ENCODE measurements at places on chromosomes 3 and 15.

DNA sequence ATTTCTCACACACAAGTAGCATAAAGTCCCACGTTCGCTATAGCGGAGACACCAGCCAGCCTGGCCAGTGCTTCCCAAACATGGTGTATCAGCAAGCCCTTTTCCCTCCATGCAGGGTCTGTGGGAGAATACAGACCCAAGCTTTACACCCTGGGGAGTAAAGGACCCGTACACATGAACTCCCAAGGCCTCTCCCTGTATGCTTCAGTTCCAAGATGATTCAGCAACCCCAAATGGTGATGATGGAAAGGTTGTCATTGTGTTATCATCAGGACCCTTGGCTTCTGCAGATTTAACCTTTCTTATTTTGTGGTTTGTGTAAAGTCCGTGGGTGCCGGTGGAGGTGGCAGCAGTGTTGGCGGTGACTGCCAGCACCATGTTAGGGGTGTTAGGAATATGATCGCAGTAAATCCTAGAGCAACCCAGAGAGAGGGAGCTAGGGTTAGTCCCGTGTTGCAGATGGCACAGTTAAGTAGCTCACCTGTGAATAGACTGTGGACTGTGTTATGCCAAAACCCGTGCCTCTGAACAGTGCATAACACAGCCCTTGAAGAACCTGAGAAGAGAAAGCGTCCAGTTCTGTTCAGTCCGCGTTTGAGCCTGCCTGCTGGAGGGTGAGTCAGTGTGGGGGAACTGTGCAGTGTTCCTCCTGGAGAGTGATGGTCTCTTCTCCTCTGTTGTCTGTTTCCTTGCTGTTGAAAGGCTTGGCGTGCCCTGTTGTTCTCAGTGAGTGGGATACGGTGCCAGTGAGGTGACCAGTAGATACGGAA is 174.3 kb downstream of the APBA2 start:
- no peak for DNase-seq

- no peak for DNase-seq
Observed at GRCh38 chr3:176193032-176193730, 1004.1 kb downstream of the TBL1XR1 start.

GRCh38 chr15:83846847-83847246 is 192.9 kb downstream of the ADAMTSL3 start:
- no peak for DNase-seq

- no peak for DNase-seq
Observed at GRCh38 chr3:23872330-23872729, 44.5 kb downstream of the NKIRAS1 start.

- no peak for DNase-seq
Observed at GRCh38 chr3:12670365-12671119, 6.6 kb upstream of the RAF1 start.

DNA sequence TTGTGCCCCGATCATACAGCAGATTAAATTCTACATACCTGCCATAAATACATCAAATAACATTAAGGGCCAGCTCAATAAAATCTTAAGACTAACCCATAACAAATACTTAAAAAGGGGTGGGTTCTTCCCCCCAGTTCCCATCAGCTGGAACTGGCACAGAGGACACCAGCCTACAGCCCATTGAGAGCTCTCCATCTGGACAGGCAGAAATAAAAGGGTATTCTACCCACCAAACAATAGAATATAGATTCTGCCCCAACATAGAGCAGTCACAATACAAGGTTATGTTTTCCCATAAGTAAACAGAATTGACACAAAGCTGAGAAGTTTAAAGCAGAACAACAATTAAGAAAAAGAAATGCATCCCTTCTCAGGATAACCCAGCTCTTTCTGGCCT is 11.9 kb downstream of the CPOX start:
- no peak for DNase-seq

- no peak for DNase-seq
Observed at GRCh38 chr3:97680696-97681095, 83.9 kb upstream of the ARL6 start.

DNA sequence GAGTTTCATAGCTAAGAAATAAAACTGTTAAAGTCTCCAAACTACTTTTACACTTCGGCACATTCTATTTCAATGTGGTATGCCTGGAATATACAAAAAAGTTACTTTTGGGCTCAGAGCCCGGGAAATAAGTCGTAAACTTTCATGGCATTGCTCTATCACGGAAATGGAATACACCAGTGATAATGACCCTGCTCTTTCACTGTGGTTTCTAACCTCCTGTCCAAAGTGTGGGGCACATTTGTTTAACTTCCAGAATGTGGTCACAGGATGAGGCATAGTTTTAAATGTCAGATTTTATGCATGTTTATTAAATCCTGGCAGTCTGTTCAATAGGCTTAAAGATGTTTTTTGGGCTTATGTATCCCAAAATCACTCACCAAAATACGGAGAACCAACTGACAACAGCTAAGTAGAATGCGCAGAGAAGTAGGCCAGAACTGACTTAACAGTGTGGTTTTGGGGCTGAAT is 5.1 kb downstream of the CXCR6 start:
- no peak for DNase-seq

DNA sequence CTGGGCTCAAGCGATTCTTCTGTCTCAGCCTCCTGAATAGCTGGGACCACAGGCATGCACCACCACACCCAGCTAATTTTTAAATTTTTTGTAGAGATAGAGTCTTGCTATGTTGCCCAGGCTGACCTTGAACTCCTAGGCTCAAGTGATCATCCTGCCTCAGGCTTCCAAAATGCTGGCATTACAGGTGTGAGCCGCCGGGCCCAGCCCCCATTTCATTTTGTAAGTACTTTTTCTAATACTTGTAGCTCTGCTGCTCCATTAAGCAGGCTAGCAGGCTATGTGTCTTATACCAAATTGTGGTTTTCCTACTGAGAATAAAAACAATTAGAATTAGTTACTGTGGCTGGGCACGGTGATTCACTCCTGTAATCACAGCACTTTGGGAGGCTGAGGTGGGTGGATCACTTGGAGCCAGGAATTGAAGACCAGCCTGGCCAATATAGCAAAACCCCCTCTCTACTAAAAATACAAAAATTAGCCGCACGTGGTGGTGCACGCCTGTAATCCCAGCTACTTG is 22.4 kb downstream of the NIPA1 start:
- DNase-seq, result no peak

DNA sequence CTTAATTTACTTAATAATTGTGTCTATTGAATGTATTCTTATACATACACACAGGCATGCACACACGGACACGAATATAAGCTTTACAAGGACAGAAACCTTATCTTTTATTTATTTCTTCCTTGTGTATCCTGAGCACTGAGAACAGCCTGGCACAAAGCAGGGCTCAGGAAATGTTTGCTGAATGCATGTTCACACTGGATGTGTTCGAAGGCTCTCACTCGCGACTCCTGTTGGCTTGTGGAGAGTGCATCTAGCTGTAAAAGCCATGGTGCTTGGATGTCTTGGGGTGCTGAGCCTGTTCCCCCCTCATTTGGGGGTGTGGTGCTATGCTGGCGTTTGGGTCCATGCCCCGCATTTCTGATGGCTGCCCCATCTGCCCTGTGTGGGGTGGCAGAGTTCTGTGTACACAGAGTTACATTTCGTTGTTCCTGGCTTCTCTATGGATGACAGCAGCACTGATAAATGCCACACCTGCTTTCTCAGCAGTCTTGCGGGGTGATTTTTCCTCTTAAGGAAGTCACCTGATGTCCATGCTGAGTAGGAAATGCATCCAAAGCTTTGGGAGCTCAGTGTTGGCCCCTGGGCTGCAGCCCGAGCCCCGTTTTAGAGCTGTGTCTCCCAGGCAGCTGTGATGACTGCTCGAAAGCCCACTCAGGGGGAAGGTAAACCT is 148.5 kb downstream of the IGF1R start:
- DNase-seq, result no peak

DNA sequence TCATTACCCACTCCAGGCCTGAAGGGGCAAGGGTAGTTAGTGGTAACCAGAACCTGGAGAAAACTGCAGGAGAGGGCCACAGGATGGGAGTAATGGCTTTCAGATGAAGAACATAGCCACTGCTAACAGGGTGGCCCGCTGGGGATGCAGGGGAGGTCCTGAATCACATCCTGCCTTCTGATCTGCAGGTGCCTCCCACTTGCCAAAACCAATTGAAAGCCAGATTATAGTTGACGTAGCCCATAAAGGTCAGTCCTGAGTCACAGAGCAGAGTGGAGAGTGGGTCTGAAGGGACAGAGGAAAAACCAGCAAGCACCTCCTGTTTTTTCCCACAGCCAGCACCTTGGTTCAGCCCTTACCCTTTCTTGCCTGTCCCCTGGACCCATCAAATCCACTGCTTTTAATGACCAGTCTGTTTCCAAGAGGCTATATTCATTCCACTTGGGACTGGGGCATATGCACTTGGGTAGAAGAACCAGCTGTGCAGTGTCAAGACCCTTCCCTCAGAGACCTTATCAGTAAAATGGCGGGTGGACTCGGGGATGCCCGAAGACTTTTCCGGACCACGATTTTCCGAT is 646 bp upstream of the SLC35G2 start:
- DNase-seq, result peak; percentile 33

GRCh38 chr3:121630355-121630754 is 30.3 kb downstream of the HCLS1 start:
- no peak for DNase-seq

DNA sequence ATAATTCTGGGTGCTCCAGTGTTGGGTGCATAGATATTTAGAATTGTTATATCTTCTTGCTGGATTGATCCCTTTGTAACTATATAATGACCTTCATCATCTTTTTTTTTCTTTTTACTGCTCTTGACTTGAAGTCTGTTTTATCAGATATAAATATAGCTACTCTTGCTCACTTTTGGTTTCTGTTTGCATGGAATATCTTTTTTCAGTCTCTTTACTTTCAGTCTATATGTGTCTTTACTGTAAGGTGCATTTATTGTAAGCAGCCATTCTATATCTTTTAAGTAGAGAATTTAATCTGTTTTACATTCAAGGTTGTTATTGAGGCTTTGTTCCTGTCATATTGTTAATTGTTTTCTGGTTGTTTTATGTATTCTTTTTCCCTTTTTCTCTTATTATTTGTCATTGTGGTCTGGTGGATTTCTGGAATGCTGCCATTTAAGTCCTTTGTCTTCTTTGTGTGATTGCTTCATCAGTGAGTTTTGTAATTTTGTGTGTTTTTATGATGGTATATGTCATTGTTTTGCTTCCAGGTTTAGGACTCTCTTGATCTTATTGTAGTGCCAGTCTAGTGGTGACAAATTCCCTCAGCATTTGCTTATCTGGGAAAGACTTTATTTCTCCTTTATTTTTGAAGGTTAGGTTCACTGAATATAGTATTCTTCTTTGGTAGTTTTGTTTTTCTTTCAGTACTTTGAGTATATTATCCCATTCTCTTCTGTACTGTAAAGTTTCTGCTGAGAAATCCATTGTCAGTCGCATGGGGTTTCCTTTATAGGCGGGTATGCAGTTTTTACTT is 8.3 kb upstream of the PRR23C start:
- no peak for DNase-seq

GRCh38 chr3:129577925-129578786 is 28.3 kb downstream of the PLXND1 start:
- DNase-seq, result no peak

DNA sequence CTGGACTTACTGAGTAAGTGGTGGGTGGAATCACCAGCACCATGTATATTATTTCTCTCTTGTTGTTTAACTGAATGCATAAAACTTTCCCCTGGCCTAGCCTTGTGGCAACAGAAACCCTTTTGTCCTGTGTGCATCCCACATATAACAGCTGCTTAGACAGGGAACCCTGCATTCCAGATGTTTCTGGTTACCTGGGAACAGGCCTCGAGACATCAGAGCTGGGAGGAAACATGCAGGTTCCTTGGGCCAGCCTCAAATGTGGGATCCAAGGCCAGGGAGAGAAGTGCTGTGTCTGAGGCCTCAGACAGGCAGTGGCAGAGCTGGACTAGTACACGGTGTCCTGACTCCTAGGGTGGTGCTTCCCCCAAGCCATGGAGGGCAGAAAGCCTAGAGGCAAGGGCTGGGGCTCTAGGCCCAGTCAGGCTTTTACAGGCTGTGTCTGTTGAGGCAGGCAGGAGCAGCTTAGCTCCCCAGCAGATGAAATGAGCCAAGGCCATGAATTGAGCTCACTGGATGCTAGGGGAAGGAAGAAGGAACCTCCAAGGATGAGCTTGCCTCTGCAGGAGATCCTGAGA is 57.7 kb downstream of the ITGA11 start:
- no peak for DNase-seq

DNA sequence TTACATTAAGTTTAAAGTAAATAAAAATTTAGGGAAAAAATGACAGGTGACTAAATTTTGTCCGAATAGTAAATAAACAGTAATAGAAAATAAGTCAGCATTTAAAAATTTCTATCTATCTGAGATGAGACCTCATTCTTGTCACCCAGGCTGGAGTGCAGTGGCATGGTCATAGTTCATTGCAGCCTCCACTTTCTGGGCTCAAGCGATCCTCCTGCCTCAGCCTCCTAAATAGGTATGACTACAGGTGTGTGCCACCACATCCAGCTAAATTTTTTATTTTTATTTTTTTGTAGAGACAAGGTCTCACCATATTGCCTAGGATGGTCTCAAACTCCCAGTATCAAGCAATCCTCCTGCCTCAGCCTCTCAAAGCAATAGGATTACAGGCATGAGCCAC is 7.8 kb downstream of the KPNA4 start:
- DNase-seq, result no peak

DNA sequence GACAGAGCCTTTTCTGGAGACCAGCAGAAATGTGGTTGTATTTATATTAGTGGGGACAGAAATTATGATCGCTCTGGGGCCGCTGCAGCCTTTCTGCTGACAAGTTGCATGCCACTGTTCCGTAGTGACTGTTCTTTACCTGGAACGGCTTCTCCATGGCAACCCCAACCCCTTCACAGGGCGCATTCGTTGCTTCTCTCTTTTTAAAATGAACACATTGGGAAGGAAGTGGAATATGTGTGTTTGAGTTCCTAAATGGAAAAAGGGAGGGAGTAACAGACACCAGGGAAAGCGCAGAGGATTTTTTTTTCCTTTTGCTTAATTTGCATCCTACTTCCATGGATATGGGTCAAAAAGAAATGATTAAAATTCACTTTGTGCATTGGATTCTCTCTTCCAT is 482.0 kb upstream of the SUCLG2 start:
- DNase-seq, result no peak

- no peak for DNase-seq
Observed at GRCh38 chr3:178540184-178540583, 3.9 kb downstream of the KCNMB2 start.

DNA sequence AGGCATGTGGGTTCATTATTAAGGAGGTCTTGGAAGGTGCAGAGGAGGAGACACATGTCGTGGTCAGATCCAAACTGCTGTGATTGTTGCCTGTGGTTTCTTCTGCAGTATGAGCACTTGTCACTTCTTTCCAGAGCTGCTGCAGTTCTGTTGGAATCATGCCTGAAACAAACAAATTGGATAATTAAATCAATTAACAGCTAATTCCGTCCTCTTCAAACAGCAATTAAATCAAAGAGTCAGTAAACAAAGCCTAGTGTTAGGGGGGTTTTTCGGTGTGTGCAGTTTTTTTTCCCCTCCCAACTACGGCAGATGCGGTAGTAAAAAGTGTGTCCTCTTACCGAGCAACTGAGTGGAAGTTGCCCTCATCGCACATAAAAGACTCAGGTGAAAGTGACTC is 542.2 kb downstream of the FOXP1 start:
- no peak for DNase-seq

- DNase-seq, result no peak
Observed at GRCh38 chr3:135155228-135155627, 360.2 kb downstream of the EPHB1 start.

- peak; percentile 11 for DNase-seq
Observed at GRCh38 chr3:42535981-42536784, 33.7 kb downstream of the VIPR1 start.

GRCh38 chr3:159609625-159610024 is 379.0 kb upstream of the IL12A start:
- no peak for DNase-seq

GRCh38 chr3:89380016-89380415 is 272.6 kb downstream of the EPHA3 start:
- DNase-seq, result no peak

GRCh38 chr3:160911411-160911810 is 155.4 kb downstream of the PPM1L start:
- DNase-seq, result no peak

All from stimulated activated CD8-positive, alpha-beta memory T cell treated with anti-CD3 and anti-CD28 coated beads, Interleukin-4, amount 100 ng/mL, for 24 hours (primary cell).